ENCODE measurements at places on chromosomes 7 and 10. TPM values are rescaled to one million over a fixed set of nuclear protein-coding genes. Genes with fewer than 3 reads are reported as not detected.

The STK31 gene
- 0.13 TPM for total RNA-seq

- DNase-seq = no peak
Observed at GRCh38 chr10:114393886-114394285, 10.4 kb downstream of the AFAP1L2 start.

DNA sequence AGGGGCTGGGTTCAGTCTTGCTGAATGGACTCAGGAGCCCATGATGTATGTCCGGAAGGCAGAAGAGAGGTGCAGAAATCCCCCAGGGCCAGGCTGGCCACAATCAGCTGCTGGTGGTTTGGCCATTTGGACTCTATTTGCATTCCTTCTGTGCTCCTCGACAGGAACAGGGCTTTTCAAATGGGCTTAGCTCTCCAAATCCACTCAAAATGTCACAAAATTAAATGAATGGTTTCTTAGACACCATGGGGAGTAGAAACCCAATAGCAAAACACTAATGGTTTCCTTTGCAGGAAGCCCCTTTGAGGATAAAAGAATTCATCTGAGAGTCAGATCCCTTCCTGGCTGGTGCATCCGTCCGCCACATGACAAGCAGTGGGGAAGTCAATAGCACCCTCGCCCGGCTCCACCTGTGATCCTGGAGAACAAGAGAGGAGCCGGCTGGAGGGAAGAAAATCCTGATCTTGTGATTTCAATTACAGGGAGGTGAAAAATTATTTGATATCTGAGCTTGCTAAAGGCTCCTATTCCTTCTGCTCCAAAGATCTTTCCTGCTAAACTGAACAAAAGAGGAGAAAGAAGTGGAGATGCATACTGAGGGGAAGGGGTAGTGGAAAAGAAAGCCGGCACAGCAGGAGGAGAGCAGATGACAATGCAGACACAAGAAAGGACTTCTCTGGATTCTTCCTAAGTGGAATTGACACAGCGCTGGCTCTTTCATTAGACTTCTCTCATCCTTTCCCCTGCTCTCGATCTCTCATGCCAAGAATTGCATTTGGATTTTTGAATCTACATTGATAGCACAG, 190.7 kb downstream of the C7orf25 start:
- no peak for DNase-seq

GRCh38 chr10:5089865-5090264, 4.3 kb upstream of the AKR1C3 start:
- DNase-seq = peak; percentile 65

DNA sequence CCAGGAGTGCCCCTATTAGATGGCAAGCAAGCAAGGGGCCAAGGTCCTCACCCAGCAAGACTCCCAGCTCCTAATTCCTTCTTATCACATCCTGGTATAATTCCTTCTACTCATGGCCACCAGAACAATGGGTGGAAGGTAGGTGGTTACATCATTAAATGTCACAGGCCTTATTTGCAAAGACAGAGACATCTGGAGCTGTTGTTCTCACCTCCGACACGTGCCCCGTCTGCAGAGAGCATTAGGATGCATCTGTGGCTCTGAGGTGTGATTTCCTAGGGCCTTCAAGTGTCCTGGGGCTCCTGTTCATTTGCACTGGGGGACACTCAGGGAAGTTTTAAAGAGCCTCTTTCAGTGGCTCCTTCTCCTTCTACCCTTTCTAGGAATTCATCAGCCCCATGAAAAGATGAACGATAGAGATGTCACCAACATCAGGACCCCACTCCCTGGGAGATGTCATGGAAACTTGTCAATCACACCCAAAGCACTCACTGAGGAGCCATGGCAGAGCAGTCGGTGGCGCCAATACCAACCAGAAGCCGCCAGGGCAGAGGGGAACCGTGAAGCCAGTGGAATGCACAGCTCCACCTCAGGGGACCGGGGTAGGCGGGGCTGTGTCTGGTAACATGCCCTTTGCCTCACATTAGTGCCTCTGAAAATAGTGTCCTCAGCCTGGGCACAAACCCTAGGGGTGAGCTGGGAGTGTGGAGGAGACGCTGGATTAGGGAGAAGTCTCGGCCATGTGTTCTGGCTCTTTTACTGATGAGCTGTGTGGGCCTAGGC, 2.9 kb upstream of the ATP6V0E2 start:
- DNase-seq = no peak

DNA sequence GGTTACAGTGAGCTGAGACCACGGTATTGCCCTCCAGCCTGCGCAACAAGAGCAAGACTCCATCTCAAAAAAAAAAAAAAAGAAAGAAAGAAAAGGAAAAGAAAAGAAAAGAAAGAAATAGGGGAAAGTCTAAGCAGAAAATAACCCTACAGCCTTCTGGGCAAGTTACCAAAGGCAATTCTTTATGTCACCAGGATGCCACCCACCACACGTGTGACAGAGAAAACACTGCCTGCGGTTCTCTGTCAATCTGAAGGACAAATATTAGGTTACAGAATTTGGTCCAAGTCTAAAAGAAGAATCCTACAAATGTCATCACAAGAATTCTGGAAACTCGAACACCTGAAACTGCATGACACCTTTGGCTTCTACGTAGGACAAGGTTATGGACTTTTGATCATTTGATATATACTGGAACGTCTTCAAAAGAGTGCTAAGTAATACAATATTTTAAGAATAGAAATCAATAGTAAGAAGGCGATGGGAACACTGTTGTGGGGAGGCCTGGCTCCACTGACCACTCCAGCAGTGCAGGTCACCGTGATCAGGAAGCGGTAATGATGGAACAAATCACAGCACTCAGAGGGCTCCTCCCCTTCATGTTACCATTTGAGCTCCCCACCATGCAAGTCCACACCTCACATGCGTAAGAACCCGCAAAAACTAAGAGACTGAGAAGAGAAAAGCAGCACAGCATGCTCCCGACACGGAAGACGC, 75.8 kb downstream of the MAD1L1 start:
- DNase-seq = no peak

GRCh38 chr7:134553976-134554375, 5.1 kb downstream of the AKR1B15 start:
- peak; percentile 8 for DNase-seq

GRCh38 chr10:73577788-73578187, 13.4 kb downstream of the USP54 start:
- DNase-seq = no peak

DNA sequence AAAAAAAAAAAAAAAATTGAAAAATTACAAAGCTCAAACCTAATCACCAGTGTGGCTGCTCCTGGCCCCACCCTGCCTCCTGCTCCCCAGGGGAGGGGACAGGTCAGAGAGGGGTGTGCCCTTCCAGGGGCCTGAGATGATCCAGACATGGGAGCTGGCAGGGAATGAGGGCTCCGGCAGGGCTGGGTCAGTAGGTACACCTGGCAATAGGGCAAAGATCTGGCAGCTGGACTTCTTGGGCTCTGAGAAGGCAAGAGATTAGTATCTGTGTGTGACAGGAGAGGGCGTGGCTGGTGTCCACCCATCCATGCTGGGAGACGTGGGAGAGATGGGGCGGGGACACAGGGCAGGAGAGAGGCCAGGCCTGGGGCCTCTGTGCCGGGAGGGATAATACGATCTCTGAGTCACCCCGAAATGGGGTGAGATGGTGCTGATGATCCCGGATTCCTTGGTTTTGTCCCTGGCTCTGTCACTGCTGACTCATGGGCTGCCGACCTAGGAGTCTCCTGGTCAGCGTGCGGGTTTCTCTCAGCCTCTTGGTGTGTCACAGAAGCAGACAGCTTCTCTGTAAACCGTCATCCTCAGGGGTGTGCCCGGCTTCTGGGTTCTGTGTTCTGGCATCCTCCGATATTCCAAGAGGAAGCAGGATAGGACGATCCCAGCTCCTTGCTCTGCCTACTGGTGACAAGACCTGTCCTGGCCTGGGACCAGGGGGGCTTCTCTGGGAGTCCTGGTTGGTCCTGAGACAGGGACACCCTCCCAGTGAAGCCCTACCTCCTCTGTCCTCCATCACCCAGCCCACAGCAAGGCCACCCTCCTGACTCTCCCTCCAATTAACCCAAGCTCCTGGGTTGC, 8.2 kb upstream of the CLDN4 start:
- DNase-seq = no peak

- DNase-seq = peak; percentile 4
Observed at GRCh38 chr7:142612237-142612881, 136.9 kb upstream of the PRSS1 start.

- DNase-seq = peak; percentile 73
Observed at GRCh38 chr7:128863433-128863989, 855 bp downstream of the ATP6V1F start.

The LLCFC1 gene
- not detected for total RNA-seq

The SSBP1 gene
- 132 TPM for total RNA-seq

The GPR37 gene
- total RNA-seq = 0.13 TPM

- no peak for DNase-seq
Observed at GRCh38 chr10:113716109-113716910, 35.2 kb upstream of the PLEKHS1 start.

Measured in dermis microvascular lymphatic vessel endothelial cell (primary cell).